NCI-H1417 (cell line): ENCODE measurements at places on chromosomes 12 and 14.

- no peak for DNase-seq
Measured at GRCh38 chr12:109727039-109727723, 13.6 kb downstream of the FAM222A start.

DNA sequence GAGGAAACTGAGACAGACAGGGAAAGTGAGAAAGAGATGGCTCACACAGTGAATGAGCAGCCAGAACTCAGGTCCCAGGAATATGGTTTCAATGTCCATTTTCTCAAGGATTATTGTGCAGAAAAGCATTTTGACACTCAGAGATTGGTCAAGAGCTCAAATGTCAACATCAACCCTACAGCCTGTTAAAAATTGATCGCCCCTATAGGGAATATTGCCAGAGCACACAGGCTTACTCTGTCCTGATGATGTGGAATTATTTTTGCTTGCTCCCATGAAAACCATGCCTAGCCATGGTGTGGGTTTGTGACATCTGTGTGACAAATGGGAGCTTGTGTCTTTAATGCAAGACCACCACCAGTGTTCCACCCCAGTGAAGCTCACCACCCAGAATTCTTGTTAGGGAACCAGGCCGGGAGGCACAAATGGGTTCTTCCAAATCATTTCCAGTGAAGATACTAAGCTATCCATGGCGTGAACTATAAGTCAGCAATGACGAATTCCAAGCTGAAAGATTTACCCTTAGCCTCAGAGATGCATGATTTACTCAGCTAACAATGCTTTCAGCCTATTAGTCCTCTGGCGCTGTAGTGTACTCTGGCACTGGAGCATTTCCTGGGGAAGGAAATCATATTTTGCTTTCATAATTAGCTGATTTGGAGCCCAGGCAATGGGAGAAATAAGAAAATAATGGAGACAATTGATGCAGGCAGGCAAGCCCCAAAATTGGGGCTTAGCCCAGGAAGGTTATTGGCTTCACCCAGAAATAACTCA is 1188.2 kb upstream of the TMEM132C start:
- no peak for DNase-seq

DNA sequence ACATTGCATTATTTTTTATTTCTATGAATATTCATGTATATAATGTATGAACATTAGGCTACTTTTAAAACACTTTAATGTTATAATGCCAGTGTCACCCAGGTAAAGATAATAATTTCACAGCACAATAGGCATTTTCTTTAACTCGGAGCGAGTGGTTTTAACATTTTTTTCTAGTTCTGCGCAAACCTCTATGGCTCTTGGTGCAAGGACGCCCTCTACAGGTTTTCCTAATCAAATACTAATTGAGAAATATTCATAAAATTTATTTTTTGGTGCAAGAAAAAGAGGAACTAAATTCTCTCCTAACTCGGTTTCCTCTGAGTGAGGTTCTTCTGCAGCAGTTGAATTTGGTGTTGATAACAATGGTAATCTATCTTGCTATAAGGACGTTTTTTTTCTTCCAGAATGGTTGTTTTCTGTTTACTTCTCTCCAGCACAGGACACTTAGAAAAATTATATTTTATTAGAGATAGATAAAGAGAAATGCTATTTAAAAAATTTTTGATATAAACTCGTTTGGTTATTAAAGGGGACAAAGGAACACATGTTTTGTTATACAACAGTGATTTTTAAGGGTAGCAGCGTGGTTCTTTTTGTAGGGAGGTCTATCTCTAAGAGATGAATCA is 2.4 kb upstream of the WIF1 start:
- peak; percentile 30 for DNase-seq

- DNase-seq, result no peak
Measured at GRCh38 chr12:116319898-116320621, 42.6 kb upstream of the MED13L start.

DNA sequence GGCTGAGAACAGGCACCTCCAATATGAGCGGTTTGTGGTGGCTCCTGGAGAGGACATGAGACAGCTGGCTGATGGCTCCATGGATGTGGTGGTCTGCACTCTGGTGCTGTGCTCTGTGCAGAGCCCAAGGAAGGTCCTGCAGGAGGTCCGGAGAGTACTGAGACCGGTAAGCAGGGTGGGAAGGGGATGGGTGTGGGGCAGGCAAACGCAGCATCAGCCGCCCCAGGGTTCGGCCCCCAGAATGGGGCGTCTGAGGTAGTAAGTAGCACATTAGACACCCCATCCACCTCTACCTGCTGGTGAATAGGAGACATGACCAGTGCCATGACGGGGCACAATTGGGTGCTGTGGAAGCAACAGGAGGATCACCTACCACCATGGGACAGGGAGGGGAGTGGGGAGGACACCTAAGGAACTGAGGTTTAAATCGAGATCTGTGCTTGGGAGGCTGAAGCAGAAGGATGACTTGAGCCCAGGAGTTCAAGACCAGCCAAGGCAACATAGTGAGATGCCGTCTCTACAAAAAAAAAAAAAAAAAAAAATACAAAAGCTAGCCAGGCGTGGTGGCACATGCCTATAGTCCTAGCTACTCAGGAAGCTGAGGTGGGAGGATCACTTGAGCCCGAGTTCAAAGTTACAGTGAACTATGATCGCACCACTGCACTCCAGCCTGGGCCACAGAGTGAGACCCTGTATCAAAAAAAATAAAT is 25.5 kb downstream of the ITGA7 start:
- no peak for DNase-seq

DNA sequence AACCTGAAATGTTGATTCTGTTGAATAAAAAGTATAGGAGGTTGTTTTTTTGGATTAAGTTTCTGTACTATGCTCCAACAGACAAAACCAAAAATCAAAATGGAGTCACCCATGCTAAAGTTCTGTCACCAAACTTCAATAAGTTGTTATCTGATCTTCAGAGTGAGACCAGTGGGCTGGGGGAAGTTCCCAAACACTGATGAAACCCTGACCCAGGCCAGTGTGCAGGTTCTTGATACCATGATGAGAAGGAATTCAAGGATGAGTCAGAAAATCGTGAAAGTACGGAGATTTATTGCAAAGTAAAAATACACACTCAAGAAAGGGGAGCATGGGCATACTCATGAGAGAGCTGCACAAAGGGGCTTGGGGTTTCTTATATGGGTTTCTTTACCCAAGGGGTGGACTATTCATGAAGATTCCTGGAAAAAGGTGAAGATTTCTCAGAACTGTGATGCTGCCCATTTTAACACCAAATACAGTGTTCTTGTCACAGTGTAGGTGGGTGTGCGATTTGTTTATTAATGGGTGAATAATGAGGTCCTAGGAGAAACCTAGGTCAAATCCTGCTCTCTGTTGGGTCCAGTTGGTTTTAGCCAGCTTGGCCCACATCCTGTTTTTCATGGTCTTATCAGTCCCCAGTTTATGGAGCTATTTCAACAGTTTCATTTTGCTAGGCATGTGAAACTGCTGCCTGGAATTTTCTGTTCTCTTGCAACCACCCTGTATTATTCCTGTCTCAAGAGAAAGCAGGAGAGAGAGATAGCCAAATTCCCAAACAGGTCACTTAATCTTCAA is 27.5 kb upstream of the DENND5B start:
- DNase-seq, result no peak

- no peak for DNase-seq
Measured at GRCh38 chr14:101591121-101591520, 29.8 kb downstream of the DIO3 start.

DNA sequence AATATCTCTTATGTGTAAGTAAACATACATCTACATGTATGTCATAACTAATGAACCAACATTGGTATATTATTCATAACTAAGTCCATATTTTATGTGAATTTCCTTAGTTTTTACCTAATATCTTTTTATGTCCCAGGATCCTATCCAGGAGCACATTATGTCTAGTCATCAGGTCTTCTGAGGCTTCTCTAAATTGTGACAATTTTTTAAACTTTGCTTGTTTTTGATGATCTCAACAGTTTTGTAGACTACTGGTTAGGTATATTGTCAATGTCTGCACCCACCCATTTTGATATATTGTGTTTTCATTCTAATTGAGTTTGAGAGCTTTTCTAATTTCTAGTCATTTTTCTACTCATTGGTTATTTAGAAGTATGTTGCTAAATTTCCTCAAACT is 288.2 kb upstream of the DIO3 start:
- DNase-seq, result no peak

- DNase-seq, result no peak
Measured at GRCh38 chr14:102095871-102096568, 9.2 kb upstream of the HSP90AA1 start.

- no peak for DNase-seq
Measured at GRCh38 chr14:21941885-21942284, 268.3 kb upstream of the OR4E1 start.

DNA sequence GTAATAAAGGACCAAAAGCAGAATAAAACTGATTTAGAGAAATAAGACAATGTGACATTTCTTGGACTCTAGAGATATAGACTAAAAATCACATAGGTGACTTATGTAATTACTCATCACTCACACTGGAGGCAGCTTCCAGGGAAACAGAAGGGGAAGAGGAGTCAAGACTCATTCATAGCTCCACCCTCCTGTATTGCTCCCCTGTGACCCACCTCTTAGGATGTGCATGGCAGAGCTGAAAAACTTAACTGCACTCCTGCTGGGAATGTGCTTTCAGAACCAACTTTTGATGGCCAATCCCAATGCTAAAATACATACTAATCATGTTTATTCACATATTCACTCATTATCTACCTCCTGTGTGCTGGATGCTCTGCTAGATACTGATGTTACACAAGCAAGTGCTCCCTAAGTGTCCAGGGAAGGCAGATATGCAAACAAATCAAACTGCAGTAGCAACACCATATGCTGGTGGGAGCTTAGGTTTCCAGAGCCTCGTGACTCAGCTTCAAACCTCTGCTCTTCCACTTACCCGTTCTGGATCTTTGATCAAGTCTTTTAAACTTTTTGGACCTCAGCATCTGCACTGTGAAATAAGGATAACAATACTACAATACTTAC is 316.1 kb downstream of the GALC start:
- DNase-seq, result no peak

- peak; percentile 27 for DNase-seq
Measured at GRCh38 chr12:51926718-51927117, 19.4 kb downstream of the ACVRL1 start.

DNA sequence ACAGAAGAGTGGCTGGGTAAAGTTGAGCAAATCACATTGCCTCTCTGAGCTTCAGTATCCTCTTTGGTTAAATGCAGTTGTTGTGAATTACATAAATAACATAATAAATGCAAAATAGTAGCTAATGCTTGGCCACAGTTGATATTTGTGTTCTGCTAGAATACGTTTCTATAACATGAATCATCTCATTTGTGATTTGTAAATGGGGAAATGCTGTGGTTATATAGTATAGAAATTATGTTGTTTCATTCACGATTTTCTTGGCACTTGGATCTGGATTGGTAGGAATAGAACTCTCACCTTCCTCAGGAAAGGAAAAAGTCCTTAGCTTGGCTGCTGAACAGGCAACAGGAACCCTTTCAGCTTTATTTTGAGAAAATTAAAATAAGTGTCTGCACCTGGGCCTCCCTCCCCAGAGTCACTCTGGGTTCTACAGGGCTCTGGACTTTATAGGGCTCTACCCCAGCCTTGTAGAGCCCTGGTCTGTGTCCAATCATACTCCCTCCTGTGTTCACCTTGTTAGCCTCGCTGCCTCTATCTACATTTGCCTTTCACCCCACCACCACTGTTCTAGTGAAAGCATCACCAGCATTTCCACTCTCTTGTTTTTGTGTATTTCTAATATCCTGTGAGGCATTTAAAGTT is 107.7 kb upstream of the BCAT1 start:
- no peak for DNase-seq

GRCh38 chr12:27474344-27474743 is 27.8 kb downstream of the SMCO2 start:
- DNase-seq, result no peak

GRCh38 chr14:57729208-57730187 is 136.4 kb downstream of the SLC35F4 start:
- DNase-seq, result no peak

DNA sequence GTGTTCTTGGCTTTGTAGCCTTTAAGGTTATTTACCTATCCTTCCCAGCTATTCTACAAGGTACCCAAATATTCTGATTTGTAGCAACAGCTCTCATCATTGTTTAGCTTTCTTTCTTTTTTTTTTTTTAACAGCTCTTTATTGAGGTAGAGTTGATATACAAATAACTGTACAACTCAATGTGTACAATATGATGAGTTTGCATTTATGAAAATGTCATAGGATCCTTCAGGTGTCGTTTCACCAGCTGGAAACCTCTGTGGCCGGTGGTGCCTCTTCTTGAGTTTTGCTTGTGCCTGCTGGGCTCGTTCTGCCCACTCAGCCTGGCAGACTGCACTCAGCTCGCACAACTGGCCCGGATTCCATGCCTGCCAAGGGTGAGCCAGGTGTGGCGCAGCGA is 26.9 kb upstream of the TBPL2 start:
- DNase-seq, result no peak

DNA sequence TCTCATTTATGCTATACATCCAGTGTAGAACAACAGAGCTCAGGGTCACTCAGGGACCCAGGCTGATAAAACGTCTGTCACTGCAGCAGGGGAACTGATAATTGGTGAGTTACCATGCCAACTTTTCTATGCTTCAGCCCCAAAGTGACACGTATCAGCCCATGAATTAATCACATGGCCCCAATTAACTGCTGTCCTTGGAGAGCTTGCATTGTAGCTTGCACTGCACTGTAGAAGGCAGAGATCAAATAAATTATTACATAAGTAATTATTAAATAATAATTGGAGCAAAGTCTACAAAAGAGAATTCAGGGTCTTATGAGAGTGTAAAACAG is 144.6 kb downstream of the SUDS3 start:
- DNase-seq, result no peak

- DNase-seq, result peak; percentile 44
Measured at GRCh38 chr12:13369474-13370056, 173.0 kb downstream of the EMP1 start.

- DNase-seq, result no peak
Measured at GRCh38 chr12:70052931-70053497, 190.2 kb upstream of the CNOT2 start.
